ENCODE measurements at places on chromosomes 12 and 14.
A peak's percentile ranks its signal among the peaks of the same experiment; 100 is the strongest.

GRCh38 chr12:96176575-96176974 is 17.6 kb upstream of the ELK3 start:
- DNase-seq, result no peak

DNA sequence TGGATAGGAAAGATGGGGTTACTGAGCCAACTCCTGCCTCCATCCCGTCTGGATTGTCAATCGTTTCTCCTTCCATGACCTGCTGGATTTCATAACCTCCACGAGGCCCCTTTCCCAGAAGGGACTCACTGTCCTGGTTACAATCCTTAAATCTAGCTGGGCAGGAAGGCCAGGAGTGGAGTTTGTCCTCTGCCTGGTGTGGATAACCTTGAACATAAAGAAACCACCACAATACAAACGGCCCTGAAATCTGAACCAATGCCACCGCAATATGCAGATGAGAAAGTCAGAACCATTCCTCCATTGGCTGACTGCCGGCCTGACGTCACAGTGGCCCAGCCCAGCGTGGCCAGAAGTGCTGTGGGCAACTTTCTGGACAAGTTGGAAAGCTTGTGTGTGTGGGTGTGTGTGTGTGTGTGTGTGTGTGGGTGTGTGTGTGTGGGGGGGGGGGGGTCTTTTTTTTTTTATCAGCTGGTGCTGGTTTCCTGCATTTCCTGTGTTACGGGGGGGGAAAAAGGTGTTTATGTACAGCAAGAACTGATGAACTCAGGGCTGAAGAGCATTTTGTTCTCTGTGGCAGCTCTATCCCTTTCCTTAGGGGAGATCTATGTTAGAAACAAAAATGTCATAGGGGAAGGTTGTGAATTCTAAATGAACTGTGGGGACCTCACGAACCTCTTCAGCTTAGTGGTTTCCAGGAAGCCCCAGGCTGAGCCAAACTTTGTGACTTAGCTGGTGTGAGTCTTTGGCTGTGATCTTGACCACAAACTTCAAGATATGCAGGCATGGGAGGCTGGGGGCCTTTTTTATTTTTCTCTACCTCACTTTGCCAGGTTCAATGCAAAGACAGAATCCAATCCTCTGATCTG is 81.6 kb upstream of the MED13L start:
- peak; percentile 43 for DNase-seq

GRCh38 chr12:19212245-19212644 is 82.7 kb downstream of the PLEKHA5 start:
- no peak for DNase-seq

DNA sequence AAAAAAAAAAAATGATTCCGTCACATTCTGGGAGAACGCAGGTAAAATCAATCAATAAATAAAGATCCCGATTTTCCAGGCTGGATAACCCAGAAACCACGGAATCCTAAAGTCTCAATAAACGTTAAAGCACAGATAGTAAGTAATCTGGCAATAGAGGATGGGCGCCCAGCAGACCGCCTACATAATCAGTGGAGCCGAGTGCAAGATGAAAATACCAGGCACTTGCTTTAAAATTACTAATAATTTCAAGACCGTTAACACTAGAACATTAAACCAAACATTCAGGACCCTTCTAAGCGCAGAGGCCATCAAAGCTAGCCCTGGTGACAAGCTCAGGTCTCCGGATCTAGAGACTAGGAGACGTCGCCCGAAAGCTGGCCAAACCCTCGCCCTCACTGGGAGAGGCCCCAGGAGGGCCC is 1.2 kb upstream of the DCAF11 start:
- DNase-seq, result no peak

GRCh38 chr12:131827961-131828534 is at the start of gene MMP17:
TSS of gene MMP17 (plus strand) at chr12:131828393. CDS start at chr12:131828495, 102 bp downstream.
- DNase-seq, result no peak

Measured in NCI-H1930 (cell line).